Ascending aorta (tissue), 2 donors: ENCODE measurements at places on chromosomes 11 and 22. TPM values are rescaled to one million over a fixed set of nuclear protein-coding genes. Genes with fewer than 3 reads are reported as not detected.

Gene DEUP1
- total RNA-seq: not detected

Gene ART1
- total RNA-seq: 5.6 TPM

Gene RGL4
- not detected for total RNA-seq

Gene TSPAN18
- 21.3 TPM for total RNA-seq

Gene TSKU
- total RNA-seq: 121 TPM

Gene TEX12
- not detected for total RNA-seq

Gene GGT5
- total RNA-seq: 238 TPM

GRCh38 chr22:32474635-32475467, at the start of gene FBXO7:
Gene FBXO7 (plus strand): TSS chr22:32474811. CDS start chr22:32475003, 192 bp downstream.
- DNase-seq: peak; percentile 95

GRCh38 chr11:59174664-59175033, 2.7 kb downstream of the DTX4 start:
- no peak for DNase-seq

- DNase-seq: no peak
Measured at GRCh38 chr22:38944653-38945052, 12.8 kb upstream of the APOBEC3A start.

DNA sequence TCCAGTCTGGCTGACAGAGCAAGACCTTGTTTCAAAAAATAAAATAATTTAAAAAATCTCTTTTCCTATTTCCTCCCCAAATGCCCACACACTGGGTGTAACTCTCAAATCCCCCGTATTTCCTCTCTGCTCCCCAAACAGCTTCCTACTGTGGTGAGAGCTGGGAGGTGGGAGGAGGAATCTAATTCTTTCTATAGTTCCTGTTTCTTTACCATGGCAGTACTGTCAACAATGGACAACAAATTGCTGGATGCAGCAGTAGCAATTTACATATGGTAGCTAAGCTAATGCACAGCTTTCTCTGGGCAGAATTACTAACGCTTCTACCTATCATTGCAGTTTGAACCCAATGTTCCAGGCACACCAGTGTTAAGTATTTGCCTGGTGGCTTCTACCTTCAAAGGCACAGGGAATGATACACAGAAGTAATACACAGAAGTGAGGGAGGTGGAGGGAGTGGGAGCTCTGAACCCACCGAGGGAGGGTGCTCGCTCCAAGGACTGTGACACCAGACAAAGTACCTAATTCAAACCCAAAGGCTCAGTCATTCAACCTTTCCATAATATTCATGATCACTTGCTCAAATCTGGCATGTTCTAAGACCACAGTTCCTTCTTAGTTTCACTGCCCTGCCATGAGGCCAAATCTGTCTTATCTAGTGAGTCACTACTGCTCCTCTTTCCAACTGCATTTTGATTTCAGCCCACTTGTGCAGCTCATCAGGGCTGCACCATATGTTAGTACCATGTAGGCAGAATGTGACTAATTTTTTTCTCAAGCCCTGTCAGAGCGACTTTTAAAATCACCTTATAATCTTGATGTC, 37.9 kb downstream of the CELF1 start:
- no peak for DNase-seq

DNA sequence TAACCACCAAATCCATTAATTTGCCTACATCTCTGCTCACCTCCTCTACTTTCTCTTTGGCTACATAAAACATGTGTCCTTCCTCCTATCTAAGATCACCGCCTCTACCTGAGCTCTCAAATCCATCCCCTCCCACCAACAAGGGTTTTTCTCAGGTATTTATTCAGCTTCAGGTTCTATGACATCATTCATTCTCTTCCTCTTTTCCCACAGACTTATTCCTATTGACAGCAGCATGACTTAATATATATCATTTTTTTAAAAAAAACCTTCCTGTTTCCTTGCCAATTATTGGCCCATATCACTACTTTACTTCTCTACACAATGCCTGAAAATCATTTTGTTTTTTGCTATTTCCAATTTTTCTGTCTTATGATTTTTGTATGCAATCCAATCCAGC, 4.4 kb downstream of the CASP12 start:
- DNase-seq: no peak

DNA sequence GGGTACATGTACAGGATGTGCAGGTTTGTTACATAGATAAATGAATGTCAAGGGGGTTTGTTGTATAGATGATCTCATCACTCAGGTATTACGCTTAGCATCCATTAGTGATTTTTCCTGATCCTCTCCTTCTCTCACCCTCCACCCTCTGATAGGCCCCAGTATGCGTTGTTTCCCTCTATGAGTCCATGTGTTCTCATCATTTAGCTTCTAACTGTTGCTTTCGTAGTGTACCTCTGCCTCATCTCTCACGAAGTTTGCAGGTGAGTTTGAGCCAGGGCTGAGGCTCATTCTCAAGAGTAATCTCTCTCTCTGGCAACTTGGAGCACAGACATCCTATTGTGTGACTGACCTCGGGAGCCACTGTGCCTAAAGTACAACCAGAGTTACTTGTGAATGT, 4.7 kb upstream of the HBE1 start:
- DNase-seq: no peak

- no peak for DNase-seq
Measured at GRCh38 chr11:132289590-132290256, 919.3 kb downstream of the NTM start.

DNA sequence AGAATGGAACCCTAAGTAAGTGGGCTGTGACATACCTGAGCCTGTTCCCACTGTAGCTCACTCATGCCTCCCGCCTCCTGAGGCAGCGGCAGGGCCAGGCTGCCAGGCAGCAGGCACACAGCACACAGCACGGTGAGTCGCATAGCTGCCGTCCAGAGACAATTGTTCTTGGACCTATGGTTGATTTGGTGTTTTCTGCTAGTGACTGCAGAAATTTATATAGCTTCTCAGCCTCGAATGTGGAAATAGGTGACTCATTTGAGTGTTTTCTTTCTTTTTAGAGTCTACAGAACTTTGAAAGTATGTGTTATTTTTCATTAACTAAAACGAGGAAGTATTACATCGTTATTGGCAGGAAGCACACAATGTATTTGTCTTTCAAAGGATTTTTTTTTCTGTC, at the start of gene MMP7:
MMP7 (minus strand) TSS at position 190 of the 400 bp plus-strand sequence; CDS start at position 143, 47 bp downstream.
- DNase-seq: no peak

DNA sequence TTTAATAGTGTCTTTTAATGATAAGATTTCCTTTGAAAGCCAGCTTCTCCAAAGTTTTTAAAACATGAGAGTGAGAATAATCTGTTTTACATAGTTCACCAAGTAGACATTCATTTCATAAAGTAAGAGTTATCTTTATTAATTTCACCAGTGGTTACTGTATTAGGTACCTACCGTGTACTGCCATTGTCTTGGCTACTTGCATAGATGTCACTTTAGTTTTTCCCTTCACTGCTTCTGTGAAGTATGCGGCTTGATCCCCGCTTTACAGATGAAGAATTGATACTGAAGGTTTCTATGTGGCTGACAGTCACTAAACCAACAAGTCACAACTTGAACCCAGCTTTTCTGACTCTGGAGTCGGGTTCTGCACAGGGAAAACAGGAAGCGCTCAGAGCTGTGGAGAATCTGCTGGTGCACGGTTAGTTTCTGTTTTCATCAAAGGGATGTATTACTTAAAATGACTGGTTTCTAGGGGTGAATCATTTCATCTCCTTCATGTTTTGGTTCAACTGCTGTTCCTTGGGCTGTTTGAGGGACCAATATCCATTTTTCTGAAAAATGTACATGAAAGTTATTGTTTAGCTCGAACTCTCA, 39.3 kb upstream of the MYO18B start:
- no peak for DNase-seq

GRCh38 chr11:61454520-61454919, 24.6 kb downstream of the SDHAF2 start:
- no peak for DNase-seq

DNA sequence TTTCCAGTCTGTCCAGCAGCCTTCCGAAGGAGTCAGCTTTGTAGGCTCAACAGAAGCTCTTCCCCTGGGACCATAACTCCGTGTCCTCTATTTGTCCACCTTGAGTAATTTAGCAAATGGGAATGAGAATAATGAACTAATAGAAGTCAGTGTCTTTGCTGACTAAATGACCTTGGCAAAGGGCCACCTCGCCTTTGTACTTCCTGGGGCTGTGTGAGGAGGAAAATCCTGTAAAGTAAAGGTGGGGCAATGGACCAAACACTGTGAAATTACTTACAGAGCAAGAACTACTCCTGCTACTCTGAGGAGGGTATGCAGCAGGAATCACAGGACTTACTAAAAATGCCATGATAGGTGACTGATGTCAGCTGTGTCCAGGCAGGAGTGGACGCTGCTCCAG, 36.2 kb upstream of the CSNK2A3 start:
- no peak for DNase-seq

GRCh38 chr11:69467196-69467595, 14.3 kb upstream of the LINC01488 start:
- no peak for DNase-seq

DNA sequence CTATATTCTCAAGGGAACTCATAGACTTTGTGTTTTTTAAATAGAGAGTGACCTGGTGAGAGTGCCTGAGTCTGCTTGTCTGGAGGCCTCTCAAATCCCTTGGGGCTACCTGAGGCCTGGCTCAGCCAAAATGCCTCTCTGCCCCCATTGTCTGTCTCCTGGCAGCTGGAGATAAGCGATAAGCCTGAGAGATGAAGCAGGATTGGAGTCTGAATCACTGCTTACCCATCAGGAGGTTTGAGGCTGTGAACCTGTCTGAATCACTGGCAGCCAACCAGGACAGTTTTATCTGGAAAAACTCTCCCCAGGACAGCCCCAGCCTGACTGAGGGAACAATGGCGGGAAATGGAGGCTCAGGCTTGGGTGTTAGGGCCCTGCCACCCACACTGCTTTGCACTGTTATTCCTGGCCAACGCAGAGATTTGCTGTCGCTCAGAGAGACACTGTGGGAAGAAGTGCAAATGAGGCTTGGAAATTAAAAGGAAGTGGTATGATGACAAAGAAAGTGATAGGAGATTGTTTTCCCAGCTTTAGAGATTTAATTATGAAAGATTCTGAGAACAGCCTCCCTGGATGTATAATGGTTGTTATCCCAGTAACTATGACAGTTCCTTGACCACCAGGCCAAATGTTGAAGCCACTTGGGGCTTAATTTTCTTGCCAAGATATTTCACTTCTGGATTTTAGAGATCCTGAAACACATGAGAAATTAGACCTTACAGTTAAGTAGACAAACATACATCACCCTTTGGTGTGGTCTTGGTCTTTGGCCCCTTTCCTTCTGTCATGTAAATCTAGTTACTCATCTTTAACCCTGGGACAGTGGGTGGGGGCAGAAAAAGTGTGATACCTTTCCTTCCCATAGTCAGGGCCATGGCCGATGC, 102.1 kb downstream of the RASSF10 start:
- no peak for DNase-seq

- no peak for DNase-seq
Measured at GRCh38 chr11:95486979-95487378, 256.0 kb upstream of the SESN3 start.

DNA sequence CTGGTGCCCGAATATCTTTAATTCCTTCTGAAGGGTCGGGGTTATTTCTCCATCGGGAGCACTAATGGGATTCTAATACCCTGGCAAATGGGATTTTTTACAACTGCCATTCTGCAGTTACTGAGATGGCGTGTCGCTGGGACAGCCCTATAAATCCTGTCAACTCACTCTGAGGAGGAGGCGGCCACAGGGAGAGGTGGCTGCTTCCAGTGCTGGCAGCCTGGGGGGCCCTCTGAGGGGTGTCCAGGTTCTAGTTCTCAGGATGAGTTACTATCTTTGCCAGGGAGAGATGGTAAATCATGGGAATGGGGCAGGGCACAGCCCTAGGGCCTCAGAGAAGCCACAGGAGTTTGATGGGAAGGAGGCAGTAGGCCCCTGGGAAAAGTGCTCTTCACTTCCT, 135.9 kb downstream of the NTM start:
- DNase-seq: no peak

- DNase-seq: no peak
Measured at GRCh38 chr22:50274311-50274710, 4.1 kb upstream of the MAPK11 start.

DNA sequence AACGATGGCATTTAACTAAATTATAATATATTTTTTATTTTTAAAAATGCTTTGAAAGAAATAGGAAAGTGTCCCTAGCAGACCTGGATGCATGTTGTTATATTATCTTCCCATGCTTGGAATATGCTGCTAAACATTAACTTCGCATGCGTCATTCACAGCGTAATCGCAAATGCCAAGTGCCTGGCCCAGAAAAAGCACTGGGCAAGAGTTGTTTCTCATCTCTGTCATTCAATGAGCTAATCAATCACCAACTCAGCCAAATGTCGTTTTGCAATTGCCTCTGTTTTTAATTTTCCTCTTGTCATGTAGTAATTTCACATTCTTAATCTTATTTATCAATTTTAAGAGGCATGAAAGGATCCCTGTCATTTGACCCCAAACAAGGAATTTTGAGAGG, 1421.9 kb downstream of the BRD1 start:
- peak; percentile 27 for DNase-seq

GRCh38 chr11:2118677-2119076, 20.5 kb downstream of the IGF2 start:
- no peak for DNase-seq

- DNase-seq: no peak
Measured at GRCh38 chr11:114129142-114129541, 69.6 kb downstream of the ZBTB16 start.

DNA sequence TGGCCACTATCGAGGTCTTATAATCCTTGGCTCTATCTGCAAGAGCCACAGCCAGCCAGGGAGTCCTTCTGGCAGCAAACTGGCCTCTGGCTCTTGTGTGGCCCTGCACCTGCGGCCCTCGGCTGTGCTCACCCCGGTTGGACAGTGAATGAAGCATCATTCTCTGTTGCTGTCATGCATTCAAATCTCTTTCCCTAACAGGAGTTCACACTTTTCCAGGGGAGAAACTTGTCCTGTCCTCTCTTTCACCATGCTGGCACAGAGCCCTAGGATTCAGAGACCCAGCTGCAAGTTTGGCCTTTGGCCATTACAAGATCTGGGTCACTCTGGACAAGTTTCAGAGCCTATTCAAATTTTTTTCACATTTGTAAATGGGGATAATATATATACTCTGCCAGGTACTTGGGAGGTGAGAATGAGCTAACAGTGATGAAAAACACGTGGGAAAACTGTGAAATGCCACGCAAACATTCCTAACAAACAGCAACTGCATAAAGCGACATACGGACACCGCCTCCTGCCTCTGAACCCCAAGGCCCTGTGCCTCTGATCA, 34.2 kb downstream of the TMEM184B start:
- DNase-seq: no peak

DNA sequence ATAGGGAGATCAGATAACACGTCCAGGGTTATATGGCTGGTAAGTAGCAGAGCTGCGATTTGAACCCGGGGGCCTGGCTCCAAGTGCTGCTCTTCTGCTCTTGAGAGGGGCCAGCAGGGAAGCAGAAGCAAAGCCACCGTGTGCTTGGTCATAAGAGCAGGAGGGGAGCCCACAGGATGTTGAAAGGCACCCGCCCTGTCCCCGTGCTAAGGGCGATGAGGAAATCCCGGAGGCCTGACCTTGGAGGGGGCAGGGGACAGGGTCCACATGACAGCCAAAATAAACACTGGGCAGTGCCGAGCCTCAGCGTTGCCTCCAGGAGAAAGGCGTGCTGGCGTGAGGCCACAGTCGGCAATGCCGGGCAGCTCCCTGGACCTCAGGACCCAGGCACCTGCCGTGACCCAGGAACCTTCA, 28.8 kb downstream of the TOM1 start:
- no peak for DNase-seq

GRCh38 chr22:40979198-40979597, 28.0 kb downstream of the RBX1 start:
- no peak for DNase-seq

GRCh38 chr11:106281455-106282173, 204.2 kb downstream of the AASDHPPT start:
- DNase-seq: no peak
